ENCODE measurements at places on chromosomes 11 and 22.
A peak's percentile ranks its signal among the peaks of the same experiment; 100 is the strongest.

DNA sequence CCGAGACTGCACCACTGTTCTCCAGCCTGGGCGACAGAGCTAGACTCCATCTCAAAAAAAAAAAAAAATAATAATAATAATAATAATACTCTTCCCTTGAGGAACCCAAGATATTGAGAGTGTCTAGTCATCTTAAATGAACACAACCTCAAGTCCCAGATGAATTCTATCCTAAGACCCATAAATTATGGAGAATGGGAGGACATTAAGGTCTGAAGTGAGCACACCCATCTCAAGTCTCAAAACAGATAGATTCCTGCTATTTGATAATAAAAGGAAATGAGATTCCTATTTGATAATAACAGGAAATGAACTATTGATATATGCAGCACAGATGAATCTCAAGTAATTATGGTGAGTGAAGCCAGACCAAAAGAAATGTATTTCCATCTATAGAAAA, 51.5 kb downstream of the MAPK1 start:
- DNase-seq, result no peak

- peak; percentile 74 for DNase-seq
These were observed 21.5 kb downstream of the CYTH4 start for GRCh38 chr22:37303821-37304274.

DNA sequence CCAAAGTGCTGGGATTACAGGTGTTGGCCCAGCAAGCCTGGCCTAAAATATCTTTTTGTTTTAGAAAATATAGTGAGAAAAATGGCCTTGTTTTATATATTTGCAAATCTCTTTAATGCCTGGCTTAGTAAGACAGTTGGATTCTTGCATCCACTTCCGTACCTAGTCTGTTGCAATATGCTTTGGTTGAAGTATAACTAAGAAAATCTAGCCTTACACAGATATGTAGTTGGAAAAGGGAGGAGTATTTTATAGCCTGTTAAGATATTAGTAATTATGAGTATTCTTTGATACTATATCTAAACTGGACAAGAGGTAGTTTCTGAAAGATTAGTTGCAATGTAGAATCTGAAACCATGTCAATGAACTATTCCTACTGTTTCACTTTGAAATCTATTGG, 65.1 kb downstream of the ZNRF3 start:
- DNase-seq, result no peak

GRCh38 chr11:129313541-129314297, 61.9 kb upstream of the BARX2 start:
- DNase-seq, result no peak

- DNase-seq, result no peak
These were observed 116.1 kb downstream of the CCDC34 start for GRCh38 chr11:27246925-27247324.

- no peak for DNase-seq
These were observed 2.7 kb downstream of the FAT3 start for GRCh38 chr11:92227230-92227814.

DNA sequence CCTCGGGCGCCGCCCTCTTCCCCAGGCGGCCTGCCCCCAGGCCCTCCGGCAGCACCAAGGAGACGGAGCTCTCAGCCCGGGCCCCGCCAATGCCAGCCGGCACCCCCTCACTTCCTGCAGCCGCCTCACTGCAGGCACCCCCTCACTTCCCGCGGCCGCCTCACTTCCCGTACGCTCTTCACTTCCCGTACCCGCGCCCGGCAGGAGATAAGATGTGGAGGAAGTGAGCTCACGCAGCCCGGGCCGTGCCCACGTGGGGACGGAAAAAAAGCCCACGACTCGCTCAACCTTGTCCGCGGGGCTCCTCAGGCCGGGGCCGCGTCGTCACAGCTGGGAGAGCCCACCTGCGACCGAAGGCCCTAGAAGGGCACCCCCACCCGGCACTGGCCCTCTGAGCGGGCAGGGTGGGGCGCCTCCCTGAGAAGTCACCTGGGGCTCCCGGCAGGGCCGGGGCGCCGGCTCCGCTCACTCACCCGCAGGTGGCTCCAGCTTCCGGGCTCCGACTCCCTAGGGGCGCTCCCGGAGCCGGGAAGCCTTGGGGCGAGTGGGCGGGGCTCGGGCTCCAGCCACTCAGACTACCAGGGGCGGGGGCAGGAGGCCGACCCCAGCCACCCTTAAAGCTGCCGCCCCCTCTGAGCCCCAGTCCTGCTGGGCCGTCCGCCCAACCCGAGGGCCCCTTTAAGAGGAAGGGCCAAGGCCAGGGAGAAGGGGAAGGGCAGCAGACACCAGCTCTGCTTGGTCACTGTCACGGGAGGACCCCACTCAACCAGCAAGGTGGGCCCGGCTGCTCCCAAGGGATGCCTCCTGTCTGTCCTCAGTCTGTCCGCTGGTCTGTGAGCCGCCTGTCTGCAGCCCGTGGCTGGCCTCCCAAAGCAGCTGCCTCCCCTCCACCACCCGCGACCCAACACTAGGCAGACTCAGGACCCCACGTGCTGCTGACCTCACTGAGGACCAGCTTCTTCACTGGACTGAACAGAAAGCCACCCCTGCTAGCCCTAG, 31.4 kb downstream of the PISD start:
- peak; percentile 84 for DNase-seq

DNA sequence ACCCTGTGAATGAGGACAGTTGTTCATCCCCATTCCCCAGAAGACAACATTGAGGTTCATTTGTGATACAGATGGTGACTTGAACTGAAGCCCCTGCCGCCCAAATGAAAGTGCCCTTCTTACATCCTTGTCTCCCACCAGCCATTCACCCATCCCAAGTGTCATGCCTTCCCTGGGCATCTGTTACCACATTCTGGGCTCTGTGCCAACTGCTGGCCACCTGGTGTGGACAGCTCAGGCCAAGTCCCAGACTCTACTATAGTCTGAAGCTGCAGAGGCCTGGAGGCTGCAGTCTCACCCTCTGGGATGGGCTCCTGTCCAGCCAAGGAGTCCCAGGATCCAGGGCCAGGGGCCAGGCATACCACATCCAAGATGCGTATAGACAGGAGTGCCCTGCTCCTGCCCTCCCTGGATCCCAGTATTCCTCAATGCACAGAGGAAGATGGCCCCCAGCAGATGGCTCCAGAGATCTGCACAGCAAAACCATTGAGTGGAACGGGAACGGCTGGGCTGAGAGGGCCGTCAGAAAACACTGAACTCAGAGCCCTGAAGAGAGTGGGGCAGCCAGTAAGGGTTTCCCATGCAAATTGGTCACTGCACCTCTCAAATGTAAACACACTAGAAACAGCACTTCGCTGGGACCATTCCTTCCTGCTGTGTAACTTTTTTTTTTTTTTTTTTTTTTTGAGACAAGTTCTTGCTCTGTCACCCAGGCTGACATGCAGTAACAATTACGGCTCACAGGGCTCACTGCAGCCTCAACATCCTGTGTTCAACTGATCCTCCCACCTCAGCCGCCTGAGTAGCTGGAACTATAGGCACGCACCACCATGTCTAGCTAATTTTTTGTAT, 22.8 kb downstream of the ARRB1 start:
- no peak for DNase-seq

DNA sequence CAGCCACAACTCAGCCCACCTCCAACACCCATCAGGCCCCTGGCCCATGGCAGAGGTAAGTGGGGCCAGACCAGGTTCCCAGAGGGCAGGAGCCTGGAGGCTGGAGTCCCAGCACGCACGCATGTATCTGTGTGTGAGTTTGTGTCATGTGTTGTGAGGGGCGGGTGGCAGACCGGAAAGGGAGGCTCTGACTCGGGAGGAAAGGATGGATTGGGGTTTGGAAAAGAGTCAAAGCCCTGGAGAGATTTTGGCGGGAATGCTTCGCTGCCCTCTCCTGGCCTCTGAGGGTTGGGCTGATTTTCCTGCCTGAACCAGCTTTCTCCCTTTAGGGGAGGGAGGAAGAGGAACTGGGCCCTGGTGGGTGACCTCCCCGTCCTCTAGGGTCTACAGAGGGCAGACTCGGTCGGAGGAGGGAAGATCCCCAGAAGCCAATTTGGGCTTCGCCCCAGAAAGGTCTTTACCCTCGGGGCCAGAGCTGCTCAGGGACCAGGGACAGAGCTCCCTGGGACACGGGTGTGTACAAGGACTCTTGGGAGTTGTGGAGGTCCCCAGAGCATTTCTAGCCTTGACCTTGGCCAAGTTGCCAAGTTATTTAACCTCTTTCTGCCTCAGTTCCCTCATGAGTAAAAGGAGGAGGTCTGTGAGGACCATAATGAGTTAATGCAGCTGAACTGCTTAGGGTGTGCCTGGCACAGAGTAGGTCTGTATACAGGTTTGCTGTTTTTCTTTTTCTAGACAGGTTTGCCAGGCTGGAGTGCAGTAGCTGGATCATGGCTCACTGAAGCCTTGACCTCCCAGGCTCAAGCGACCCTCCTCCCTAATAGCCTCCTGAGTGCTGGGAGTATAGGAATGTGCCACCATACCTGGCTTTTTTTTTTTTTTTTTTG, 6.9 kb downstream of the C11orf68 start:
- DNase-seq, result no peak

GRCh38 chr22:35766654-35767580, 49.2 kb downstream of the APOL5 start:
- DNase-seq, result no peak

GRCh38 chr11:61578819-61579675, 1.8 kb downstream of the SYT7 start:
- no peak for DNase-seq

- DNase-seq, result no peak
These were observed 20.9 kb upstream of the SCUBE1 start for GRCh38 chr22:43364169-43364435.

- no peak for DNase-seq
These were observed 72.6 kb upstream of the PARVG start for GRCh38 chr22:44108076-44108475.

DNA sequence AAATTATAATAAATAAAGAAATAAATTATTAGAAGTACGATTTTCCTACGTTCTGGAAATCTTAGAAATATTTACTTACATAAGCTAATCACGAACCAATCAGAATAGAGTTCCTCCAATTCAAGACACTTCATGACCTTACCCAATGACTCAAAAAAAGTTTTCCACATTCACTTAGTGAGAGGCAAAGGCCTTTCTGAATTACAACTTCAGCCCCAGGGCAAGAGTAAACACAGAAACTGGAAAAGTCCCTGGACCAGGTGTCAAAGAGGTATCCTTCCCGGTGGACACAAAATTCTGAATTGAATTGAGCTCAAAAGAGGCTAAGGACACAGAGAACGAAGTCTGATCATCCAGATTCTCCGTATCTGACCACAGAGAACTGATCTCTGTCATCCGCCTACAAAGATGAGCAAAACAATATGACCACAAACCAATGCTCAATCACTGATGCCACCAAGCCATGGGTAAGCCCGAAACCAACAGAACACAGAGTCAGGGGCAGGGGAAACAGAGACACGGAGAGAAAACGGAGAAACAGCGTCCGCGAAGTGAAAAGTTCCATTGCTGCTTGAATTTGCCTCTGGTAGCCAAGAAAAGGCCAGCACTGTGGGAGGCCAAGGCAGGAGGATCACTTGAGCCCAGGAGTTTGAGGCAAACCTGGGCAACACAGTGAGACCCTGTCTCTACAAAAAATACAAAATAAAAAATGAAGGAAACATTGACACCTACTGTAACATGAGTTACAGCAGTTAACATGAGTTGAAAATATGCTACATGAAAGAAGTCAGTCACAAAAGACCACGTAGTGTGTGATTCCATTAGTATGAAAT, 6.8 kb downstream of the BID start:
- no peak for DNase-seq

- DNase-seq, result no peak
These were observed 131.7 kb downstream of the GRIK4 start for GRCh38 chr11:120643284-120643683.

GRCh38 chr22:45448431-45448830, 34.9 kb downstream of the RIBC2 start:
- DNase-seq, result no peak

DNA sequence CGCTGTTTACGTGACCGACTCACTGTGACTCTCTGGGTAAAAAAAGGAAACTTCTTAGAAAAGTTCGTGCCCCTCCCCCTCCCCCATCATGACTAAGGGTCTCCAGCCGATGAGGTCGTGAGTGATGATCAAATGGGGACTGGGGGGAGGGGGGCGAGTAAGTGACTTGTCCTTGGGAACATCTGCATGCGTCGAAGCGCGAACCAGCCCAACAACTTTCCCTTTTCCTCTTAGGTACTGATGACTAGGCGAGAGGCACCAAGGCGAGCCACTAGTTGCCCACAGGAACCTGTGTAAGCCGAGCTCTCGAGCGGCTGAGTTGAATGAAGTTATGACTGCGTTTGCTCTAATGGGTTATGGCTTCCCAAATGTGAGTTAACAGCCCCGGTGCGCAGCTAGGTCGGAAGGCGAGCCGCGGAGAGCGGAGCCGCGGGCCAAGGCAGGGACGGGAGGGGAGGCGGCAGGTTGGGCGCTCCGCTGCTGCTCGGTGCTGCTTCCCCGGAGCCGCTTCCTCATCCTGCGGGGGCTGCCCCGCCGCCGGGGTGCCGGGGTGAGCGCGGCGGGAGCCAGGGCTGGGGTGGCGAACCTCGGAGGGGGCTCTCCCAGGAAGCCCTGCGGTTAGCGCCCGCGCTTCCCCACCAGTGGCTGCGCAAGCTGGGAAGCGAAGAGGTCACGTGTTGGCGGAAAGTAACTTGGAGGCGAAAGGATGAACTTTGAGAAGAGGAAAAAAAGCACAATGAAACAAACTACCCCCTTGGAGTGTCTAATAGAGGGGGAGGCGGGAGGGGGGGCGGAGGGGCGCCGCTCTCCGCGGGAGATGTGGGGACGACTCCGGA, 22.1 kb upstream of the BDNF start:
- DNase-seq, result no peak

DNA sequence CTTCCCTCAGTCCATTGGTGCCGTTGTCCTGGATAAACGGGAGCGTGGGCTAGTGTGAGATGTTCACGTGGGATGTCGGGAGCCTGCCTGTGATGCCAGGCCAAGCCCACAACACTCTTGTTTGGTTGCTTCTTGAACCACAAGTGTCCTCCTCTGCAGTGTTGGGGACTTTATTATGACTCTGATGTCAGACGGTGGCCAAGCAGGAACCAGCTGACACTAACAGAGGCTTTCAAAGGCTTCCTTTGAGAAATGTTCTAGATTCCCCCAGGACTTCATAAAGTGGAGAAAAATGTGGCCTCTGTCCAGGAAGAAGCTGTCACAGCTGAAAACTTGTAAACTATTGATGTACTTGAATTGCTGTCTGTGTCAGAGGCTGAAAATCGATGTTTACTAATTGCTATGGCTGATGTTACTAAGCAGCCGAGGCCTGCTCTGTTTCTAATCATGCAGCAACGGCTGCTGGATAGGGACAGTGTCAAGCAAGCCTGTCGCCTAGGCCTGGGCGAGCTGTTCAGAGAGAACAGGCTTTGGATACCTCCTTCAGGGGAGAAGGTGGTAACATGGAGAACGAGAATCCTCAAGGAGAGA, 131.7 kb downstream of the TBC1D22A start:
- no peak for DNase-seq

DNA sequence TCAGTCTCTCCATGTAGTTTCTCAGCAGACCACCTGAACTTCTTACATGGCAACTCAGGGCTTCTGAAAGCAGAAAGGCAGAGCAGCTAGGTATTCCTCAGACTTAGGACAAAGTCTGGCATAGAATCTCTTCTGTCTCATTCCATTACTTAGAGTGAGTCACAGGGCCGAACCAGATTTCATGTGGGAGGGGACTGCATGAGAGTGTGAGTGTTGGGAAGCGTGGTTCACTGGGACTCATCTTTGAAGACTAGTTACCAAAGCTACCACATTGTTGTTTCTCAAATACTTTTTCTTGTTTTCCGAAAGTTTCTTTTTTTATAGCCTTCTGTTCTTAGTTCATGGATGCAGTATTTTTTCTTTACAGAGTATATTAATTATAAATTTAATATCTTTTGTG, 36.1 kb upstream of the SCN3B start:
- DNase-seq, result peak; percentile 8

All from stimulated activated CD4-positive, alpha-beta T cell treated with anti-CD3 and anti-CD28 coated beads, TNF-alpha, amount 100 ng/mL, for 48 hours (primary cell).